Thyroid gland (tissue), 4 donors: ENCODE measurements at places on chromosomes 7 and 10. TPM values are rescaled to one million over a fixed set of nuclear protein-coding genes. Genes with fewer than 3 reads are reported as not detected.

DNA sequence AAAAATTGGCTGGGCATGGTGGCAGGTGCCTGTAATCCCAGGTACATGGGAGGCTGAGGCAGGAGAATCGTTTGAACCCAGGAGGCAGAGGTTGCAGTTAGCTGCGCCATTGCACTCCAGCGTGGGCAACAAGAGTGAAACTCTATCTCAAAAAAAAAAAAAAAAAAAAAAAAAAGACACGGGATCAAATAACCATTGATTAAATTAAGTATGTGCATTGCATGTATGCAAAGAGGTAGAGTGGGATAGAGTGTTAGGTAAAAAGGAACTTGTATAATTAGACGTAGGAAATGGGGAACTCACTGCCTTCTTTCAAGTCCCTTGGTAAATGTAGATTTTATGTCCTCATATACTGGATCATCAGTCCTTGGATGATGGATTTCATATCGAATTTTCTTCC is 13.1 kb downstream of the VCL start:
- no peaks in the 10 kb centered on the region for H3K36me3 ChIP-seq
- no peak overlapping the region for H3K4me3 ChIP-seq

GRCh38 chr7:111137296-111138192 is 46.6 kb downstream of the LRRN3 start:
- H3K4me3 ChIP-seq: no peak overlapping the region
- no peak overlapping the region for H3K27ac ChIP-seq
- peaks cover 6% of the 10 kb centered on the region for H3K4me1 ChIP-seq
- no peaks in the 10 kb centered on the region for H3K36me3 ChIP-seq

DNA sequence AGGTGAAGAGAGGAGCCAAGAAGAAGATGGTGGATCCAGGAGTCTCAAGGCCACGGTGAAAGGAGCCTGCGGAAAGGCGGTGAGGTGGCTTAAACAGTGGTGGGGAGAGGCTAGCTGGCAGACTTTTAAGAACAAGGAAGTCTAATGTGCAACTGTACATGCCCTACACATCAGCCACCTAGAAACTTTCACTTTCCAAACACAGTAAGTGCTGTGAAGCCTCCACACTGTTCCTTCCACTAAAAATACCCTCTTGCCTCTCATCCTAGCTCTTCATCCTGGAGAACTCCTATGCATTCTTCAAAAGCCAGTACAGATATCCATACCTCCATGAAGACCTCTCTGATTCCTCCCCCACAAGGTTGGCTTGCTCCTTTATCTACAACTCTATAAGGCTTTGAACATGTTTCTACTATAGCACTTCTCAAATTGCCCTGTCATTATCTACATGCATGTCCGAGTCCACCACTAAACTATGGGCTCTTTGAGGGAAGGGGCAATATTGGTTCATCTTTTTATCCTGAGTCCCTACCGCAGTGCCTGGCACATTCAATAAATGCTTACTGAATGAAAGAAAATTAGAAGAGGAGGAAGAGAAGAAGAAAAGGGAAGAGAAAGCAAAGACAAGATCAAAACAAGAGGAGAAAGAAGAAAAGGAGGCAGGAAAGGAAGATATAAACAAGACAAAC is 54.2 kb downstream of the DNAJC12 start:
- H3K27me3 ChIP-seq: no peaks in the 10 kb centered on the region
- DNase-seq: no peak
- no peak overlapping the region for H3K27ac ChIP-seq
- no peak overlapping the region for H3K4me3 ChIP-seq
- H3K36me3 ChIP-seq: no peaks in the 10 kb centered on the region
- no peaks in the 10 kb centered on the region for H3K4me1 ChIP-seq

DNA sequence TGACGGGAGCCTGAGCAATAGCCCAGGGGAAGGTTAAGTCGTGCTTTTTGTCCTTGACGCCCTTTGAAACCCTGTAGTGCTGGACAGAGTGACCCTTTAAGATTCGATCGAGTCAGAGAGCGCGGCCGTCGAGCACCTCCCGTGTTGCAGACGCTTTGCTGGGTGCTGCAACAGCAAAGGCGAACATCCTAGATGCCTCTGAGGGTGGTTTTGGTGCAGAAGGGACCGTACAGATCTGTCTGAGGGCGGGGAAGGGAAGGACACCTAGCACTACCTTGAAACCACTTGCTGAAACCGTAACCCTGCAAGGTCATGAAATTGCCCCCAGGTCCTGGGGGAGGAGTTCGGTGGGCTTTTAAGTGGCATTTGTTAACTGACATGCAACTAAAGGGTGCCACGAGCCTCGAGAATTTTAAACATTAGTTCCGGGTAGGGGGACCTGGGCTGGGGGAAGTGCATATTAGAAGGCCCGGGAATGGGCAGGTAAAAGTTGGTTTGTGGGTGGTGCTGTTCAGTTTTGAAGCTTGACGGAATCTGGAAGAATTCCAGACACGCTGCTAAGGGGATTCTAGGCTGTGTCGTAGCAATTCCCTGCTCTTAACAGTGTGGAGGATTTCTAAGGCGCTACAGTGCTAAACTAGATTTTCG is 786 bp downstream of the ATP5F1C start:
- no peaks in the 10 kb centered on the region for H3K36me3 ChIP-seq
- H3K27me3 ChIP-seq: no peaks in the 10 kb centered on the region
- H3K27ac ChIP-seq: peak overlapping the region; percentile 86
- DNase-seq: peak; percentile 63
- H3K4me1 ChIP-seq: peaks cover 27% of the 10 kb centered on the region
- H3K4me3 ChIP-seq: peak overlapping the region; percentile 77

GRCh38 chr10:124735491-124736286 is 8.5 kb downstream of the FAM53B start:
- no peak for DNase-seq
- H3K27me3 ChIP-seq: no peaks in the 10 kb centered on the region
- no peaks in the 10 kb centered on the region for H3K36me3 ChIP-seq
- peaks cover 99% of the 10 kb centered on the region for H3K4me1 ChIP-seq
- H3K4me3 ChIP-seq: no peak overlapping the region
- H3K27ac ChIP-seq: peak overlapping the region; percentile 93

GRCh38 chr10:23368816-23369640 is 24.4 kb upstream of the C10orf67 start:
- no peak for DNase-seq
- H3K4me3 ChIP-seq: no peak overlapping the region
- H3K36me3 ChIP-seq: no peaks in the 10 kb centered on the region
- no peaks in the 10 kb centered on the region for H3K27me3 ChIP-seq
- H3K27ac ChIP-seq: peak overlapping the region; percentile 70
- peaks cover 19% of the 10 kb centered on the region for H3K4me1 ChIP-seq

GRCh38 chr7:55214707-55215106 is 150.4 kb upstream of the LANCL2 start:
- DNase-seq: peak; percentile 84
- H3K36me3 ChIP-seq: no peaks in the 10 kb centered on the region
- H3K27ac ChIP-seq: peak overlapping the region; percentile 34
- no peaks in the 10 kb centered on the region for H3K27me3 ChIP-seq

DNA sequence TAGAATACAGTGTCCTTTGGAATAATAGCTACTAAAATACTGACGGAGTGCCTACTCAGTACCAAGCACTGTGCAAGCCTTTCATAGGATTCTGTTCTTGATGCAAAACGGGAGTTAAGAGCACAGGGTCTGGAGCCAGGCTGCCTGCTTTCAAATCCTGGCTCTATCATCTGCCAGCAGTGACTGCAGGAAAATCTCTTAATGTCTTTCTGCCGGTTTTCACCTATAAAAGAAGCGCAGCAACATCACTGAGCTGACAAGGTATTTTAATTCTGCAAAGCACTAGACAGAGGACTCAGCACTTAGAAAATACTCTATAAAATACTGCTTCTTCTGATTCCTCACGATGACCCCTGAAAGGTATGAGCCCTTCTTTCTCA is 659 bp downstream of the FIGNL1 start:
- H3K27me3 ChIP-seq: no peaks in the 10 kb centered on the region
- H3K36me3 ChIP-seq: peaks cover 9% of the 10 kb centered on the region
- no peak for DNase-seq
- no peak overlapping the region for H3K27ac ChIP-seq
- H3K4me1 ChIP-seq: peaks cover 3% of the 10 kb centered on the region

GRCh38 chr7:108584211-108584610 is 14.5 kb downstream of the DNAJB9 start:
- no peaks in the 10 kb centered on the region for H3K4me1 ChIP-seq
- no peak overlapping the region for H3K27ac ChIP-seq
- DNase-seq: no peak
- H3K36me3 ChIP-seq: peaks cover 3% of the 10 kb centered on the region

- no peak overlapping the region for H3K27ac ChIP-seq
- H3K27me3 ChIP-seq: no peaks in the 10 kb centered on the region
- no peak overlapping the region for H3K4me3 ChIP-seq
- no peaks in the 10 kb centered on the region for H3K36me3 ChIP-seq
- H3K4me1 ChIP-seq: peaks cover 14% of the 10 kb centered on the region
Observed at GRCh38 chr10:102537367-102537766, 33.6 kb downstream of the SUFU start.

- H3K27me3 ChIP-seq: no peaks in the 10 kb centered on the region
- H3K4me3 ChIP-seq: no peak overlapping the region
- no peaks in the 10 kb centered on the region for H3K36me3 ChIP-seq
- peaks cover 38% of the 10 kb centered on the region for H3K4me1 ChIP-seq
- peak overlapping the region; percentile 21 for H3K27ac ChIP-seq
Observed at GRCh38 chr10:113959383-113959760, 84.3 kb upstream of the ADRB1 start.

DNA sequence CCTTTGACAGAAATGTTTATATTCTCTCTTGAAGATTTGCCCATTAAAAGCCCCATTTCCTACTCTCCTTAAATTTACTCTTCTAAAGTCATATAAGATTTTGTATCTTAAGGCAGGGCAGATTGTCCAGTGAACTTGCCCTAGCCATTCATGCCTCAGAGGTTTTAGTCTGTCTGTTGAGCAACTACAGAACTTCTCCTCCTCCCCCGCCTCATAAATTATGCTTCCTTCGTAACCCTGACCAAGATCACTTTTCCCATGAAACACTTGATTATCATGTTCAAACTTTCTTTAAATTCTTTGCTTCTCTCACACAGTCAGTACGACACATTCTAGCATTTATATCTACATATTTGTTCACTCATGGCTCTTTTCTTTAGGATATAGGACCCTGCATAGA is 621.3 kb downstream of the ANKRD7 start:
- no peaks in the 10 kb centered on the region for H3K27me3 ChIP-seq
- no peak overlapping the region for H3K27ac ChIP-seq
- no peaks in the 10 kb centered on the region for H3K36me3 ChIP-seq
- DNase-seq: no peak
- no peak overlapping the region for H3K4me3 ChIP-seq

DNA sequence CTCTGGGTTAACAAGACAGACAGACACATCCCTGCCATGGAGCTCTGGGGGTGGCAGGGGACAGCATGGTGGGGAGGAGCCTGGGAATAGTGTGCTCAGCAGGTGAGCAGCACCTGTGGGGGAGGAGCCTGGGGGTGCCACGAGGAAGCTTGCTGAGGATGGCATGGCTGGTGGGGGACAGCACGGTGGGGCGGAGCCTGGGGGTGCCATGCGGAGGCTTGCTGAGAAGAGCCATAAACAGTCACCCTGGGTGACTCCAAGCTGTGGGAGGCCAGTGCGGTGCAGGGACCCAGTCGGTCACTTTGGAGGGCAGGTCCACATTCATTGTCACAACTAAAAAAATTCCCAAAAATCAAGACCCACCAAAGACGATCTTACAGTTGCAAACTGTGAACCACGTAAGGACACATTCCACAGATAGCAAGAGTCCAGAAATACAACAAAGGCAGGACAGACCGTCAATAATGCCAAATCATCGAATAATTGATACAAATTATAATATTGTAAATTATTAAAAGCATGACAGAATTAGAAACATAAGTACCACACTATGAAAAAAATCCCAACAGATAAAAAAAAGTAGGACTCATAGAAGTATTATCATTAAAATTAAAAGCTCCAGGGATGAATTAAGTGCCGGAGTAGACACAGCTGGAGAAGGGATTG is 24.4 kb downstream of the NKX6-2 start:
- no peaks in the 10 kb centered on the region for H3K27me3 ChIP-seq
- H3K36me3 ChIP-seq: peaks cover 6% of the 10 kb centered on the region
- H3K4me1 ChIP-seq: no peaks in the 10 kb centered on the region
- no peak overlapping the region for H3K27ac ChIP-seq

DNA sequence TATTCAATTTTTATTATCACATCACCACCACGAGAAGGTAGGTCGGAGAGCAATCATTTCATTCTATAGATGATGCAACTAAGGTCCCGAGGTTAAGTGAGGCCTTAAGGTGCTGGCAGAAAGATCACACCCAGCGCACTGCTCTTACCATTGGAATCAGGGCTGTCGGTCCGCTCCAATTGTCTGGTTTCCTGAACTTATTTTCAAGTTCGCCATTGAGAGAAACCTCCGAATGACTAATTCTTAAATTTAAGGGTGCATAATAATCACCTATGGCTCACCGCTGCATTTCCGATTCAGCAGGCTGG is 625 bp upstream of the GSTO2 start:
- H3K27me3 ChIP-seq: no peaks in the 10 kb centered on the region
- H3K4me1 ChIP-seq: peaks cover 10% of the 10 kb centered on the region
- peaks cover 13% of the 10 kb centered on the region for H3K36me3 ChIP-seq

DNA sequence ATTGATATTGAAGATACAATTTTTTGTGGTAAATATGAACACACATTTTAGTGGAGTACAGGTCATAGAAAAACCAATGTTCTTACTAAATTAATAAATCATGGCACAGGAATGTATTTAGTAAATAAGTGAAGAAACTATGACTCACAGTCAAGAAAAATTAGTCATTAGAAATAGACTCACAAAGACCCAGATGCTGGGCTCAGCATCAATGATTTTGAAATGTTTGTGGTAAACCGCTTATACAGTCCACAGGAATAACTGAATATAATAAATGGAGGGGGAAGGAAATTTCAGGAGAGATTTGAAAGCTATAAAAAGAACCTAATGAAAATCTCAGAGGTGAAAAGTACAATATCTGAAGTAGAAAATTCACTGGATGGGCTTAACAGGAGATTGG is 138.3 kb upstream of the ADCY1 start:
- no peak overlapping the region for H3K27ac ChIP-seq
- DNase-seq: no peak
- H3K36me3 ChIP-seq: no peaks in the 10 kb centered on the region
- H3K4me1 ChIP-seq: no peaks in the 10 kb centered on the region

- no peaks in the 10 kb centered on the region for H3K27me3 ChIP-seq
- no peak overlapping the region for H3K4me3 ChIP-seq
- H3K36me3 ChIP-seq: no peaks in the 10 kb centered on the region
- no peak for DNase-seq
Observed at GRCh38 chr7:127620406-127621233, 2.7 kb upstream of the PAX4 start.

DNA sequence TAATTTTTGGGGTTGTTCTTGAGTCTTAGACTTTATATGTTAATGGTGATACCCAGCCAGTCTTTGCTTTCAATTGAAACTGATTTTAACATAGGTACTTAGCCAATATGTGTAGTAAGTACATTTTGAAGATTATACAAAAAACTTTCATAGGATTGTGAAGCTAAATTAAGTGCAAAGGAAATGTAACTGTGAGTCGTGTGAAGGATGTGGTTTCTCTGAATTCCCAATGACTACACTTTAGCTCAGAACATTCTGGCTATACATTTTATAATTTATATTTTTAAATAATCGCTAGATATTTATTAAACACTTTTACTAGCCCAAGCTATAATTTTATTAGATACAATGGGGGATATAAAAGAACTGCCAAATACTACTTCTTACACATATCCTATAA is 359.3 kb downstream of the PCLO start:
- DNase-seq: no peak
- no peaks in the 10 kb centered on the region for H3K27me3 ChIP-seq
- H3K4me1 ChIP-seq: no peaks in the 10 kb centered on the region
- no peak overlapping the region for H3K27ac ChIP-seq

TMEM140 gene
- 33.1 TPM for total RNA-seq

FAM25C gene
- not detected for total RNA-seq

IGF2BP3 gene
- total RNA-seq: 1.7 TPM

EPHA1 gene
- 17.2 TPM for total RNA-seq

CNOT4 gene
- 36.8 TPM for total RNA-seq

ARHGEF35 gene
- total RNA-seq: 31.0 TPM

MKX gene
- 0.67 TPM for total RNA-seq

MAGI2 gene
- 29.8 TPM for total RNA-seq

HABP2 gene
- total RNA-seq: not detected

WEE2 gene
- total RNA-seq: not detected
